Neural crest cell (in vitro differentiated cells): ENCODE measurements at places on chromosomes 1 and 21.

DNA sequence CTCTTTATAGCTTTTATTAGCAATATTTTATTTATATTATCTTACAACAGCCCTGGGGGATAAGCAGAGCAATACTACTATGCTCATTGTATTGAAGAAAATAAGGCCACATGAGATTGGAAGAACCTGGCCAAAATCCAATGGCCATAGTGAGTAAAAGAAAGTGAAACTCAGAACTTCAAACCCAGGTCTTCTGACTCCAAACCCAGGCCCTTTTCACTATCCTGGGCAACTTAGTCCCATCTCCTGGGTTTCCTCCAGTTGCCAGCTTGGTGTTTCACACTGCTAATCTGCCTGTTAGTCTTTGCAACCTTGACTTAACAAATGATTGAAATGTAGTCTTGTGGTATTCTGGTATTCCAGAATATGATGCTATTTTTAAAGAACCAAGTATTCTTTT, 22.4 kb upstream of the EXO1 start:
- DNase-seq: no peak

- DNase-seq: no peak
These were observed 189.2 kb downstream of the DYRK1A start for GRCh38 chr21:37555672-37556261.

DNA sequence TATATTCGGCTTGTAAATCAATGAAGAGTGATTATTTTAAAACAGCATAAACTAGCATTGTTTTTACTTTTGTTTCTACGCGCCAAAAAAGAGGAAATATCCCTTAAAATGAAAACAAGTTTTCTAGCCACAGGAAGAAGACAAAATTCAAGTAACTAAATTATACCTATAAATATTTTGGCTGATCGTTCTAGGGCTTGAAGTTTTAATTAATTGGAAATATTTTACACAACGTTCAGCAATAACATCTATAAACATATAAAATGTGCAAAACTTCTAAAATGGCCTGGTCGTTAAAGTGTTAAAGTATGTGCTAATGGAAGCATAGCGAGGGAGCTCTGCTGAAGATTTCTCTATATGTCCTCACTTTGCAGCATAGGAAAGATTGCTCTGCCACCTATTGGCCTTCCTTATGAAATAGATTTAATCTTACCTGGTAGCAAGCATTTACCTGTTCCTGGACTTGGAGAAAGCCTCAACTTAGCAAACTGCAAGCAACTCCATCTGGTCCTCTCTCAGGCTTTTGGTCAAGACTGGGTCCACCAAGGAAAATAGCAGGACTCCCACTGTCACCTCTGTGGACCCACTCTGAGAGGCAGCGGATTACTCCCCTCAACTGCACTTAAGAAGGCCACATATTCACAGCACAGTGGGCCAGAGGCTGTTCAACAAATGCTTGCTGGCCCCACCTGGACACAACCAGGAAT, 351.3 kb upstream of the RUNX1 start:
- no peak for DNase-seq

GRCh38 chr21:31707499-31707898, 24.4 kb downstream of the SCAF4 start:
- DNase-seq: no peak

DNA sequence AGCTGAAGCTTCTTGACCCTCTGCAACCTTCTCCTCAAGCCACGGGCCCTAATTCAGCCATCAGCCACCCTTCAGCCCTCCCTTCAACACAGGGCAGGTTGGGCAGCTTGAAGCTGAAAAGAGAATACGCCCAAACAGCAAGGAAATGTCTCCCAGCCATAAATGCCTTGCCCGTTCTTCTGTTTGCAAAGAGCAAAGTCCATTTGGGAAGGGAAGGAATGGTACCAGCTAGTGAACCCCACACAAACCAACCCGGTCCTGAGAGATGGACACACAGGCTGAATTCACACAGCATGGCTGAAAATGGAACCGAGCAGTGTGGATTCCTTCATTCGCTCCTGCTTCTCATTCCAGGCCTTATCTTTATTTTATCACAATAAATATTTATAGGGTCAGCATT, 11.5 kb downstream of the PLEKHA6 start:
- no peak for DNase-seq

GRCh38 chr1:202952099-202952498, 6.0 kb downstream of the ADIPOR1 start:
- DNase-seq: no peak

DNA sequence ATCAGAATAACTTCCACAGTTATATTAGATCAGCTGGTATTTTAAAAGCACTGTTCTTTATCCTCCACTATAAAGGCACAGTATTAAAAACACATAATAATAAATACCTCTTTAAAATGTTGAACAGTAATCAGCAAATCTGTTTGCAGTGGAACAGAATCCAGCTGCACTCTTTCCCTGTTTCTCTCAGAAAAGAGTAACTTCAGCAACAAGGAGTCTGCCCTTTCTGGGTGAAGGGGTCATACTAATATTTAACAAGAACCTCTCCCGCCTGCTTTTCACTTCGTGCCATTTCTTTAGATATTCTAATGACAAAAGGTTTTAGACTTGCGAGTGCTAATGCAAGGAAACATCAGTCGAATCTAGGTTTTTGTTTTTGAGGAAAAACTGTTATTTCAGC, 194.2 kb upstream of the FMN2 start:
- DNase-seq: no peak

DNA sequence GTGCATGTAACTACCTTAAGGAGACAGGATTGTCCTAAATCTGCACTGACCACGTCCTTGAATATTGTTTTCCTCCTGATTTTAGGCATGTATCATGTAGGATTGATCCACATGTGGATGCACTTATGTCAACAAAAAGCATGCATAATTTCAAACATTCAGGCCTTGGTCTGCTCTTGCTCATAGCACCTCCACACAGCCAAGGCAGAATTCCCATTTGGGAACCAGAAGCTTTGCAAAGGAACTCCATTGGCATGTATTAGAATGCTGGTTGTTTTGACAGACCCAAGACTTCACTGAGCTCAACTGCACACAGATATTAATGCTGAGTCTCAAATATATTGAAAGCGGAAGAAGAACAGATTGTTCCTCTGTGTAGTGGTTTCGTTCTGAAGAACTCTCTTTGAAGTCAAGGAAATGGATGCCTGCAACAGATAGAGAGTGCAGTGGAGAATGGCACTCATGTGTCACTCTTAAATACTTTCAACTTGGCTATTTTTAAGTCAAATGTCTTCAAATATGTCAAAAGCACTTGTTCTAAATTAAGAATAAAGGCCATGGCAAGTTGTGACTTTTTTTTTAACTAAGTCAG, 387.6 kb downstream of the LTN1 start:
- DNase-seq: no peak

DNA sequence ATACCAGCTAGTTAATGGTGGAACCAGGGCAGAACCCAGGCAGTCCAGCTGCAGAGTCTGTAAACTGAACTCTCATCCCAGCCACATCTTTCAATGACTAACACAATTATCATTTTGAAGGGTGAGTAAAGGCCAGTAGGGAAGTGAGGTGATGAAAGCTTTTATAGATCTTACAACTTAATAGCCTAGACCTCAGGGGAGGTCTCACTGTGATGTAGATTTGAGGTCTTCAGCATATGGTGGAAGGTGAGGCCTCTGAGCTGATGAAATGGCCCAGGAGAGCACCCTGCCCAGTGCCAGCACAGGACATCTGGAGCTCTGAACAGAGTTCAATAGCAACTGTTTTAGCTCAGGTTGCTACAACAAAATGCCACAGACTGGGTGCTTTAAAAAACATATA, 44.8 kb upstream of the POU2F1 start:
- DNase-seq: no peak

GRCh38 chr1:208159555-208160258, 84.5 kb downstream of the PLXNA2 start:
- DNase-seq: no peak

DNA sequence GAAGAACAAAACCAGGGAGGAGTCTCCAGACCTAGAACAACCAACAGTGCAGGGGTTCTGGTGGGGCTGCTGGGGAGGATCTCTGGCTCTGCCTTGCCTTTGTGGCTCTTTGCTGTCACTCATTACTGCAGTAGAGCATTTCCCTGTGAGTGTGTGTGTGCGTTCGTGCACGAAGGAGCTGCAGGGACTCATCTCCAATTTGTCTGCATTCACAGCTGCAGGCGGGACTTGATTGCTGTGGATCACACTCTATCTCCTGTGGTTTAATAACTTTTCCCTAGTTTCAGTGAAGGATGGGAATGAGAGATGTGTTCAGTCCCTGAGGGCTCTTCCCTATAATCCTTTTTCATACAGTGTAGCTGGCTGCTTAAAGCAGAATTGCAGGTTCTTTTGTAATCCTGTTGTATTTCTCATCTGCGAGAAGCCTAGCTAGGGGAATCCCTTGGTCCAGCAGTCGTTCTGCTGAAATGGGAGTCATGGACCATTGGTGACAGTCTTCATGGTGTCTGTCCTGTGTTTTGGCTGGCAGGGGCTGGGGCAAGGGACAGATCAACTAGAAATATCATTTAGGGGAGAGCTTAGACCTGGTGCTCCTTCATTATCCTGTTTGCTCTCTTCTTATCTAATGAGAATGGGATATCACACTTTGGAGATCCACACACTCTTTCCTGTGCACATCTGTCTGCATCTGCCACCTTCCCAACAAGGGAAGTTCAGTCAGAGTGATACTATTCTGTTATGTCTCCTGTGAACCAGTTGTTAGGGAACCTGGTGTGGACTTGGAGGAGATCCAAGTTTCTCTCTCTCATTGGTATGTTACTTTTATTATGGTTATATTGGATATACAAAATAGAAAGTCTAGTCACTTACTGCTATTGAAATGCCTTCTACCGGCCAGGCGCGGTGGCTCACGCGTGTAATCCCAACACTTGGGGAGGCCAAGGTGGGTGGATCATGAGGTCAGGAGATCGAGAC, 3.0 kb downstream of the PCP4L1 start:
- DNase-seq: no peak

DNA sequence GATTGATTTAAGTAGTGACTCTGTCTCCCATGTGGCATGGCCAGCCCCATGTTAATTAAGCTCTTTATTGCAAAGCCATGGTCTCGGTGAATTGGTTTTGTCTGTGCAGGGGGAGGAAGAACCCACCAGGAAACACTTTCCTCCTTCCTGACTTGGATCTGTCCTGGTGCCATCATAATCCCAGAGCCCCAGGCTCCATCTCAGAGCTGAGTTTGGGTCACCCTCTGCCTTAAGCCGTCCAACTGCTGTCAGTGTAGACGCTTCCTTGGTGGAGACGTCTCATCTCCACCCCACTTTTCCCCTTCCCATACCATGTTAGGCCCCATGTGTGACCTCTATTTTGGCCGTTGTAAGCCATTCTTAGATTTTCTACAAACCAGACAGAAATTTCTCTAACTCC, 36.0 kb upstream of the COL6A2 start:
- no peak for DNase-seq

- no peak for DNase-seq
These were observed 168.4 kb downstream of the RERE start for GRCh38 chr1:8649027-8649426.

- DNase-seq: peak; percentile 44
These were observed 1.3 kb upstream of the SYT6 start for GRCh38 chr1:114154963-114155322.

- no peak for DNase-seq
These were observed 35.4 kb downstream of the WNT2B start for GRCh38 chr1:112544011-112544688.

GRCh38 chr1:193322211-193322610, 135.8 kb upstream of the B3GALT2 start:
- no peak for DNase-seq

DNA sequence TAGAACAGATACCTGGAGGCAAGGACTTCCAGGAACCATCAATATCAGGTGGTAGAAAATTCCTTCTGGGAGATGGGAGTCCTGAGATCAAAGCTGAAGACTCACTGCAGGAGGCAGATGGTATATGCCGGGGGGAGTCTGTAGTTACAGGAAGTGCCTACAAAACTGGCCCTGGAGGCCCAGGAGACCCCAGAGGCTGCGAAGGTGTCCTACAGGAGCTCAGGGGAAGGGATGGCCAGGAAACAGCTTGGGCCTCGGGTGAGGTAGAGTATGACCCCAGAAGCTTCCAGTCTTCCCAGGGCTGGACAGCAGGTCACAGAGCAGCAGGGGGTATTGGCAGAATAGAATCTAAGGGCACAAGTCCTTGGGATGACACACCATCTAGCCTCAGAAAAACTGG, 16.4 kb downstream of the IGFN1 start:
- no peak for DNase-seq

GRCh38 chr1:171355727-171356126, 41.7 kb downstream of the FMO4 start:
- no peak for DNase-seq

GRCh38 chr21:32320059-32320458, 21.4 kb downstream of the MRAP start:
- DNase-seq: no peak
